Stimulated activated CD8-positive, alpha-beta memory T cell treated with anti-CD3 and anti-CD28 coated beads, Interleukin-4, amount 100 ng/mL, for 1 hour (primary cell): ENCODE measurements at places on chromosomes 2 and 18.

GRCh38 chr2:176085120-176085788 is 1.5 kb upstream of the EVX2 start:
- DNase-seq, result no peak

- no peak for DNase-seq
Measured at GRCh38 chr18:8708670-8709069, 3.3 kb downstream of the MTCL1 start.

DNA sequence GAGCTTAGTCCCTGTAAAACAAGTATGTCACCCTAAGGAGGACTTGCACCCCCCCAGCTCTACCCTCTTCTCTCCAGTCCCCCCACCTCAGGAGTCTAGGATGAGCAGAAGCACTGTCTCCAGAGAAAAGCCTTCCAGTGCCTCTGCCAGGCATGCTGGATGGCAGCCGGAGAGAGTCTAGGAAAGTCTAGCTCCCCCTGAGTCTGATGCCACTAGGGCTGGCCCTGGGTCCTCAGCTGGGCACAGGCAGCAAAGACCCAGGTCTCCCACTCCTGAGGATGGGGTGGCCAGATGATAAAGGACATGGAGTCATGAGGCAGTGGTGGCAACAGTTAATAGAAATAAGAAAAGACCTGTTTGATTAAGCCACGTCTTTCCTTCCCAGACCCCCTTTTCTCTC is 225.6 kb downstream of the CYP26B1 start:
- DNase-seq, result no peak

GRCh38 chr18:8177330-8178016 is 431.8 kb upstream of the RAB12 start:
- DNase-seq, result no peak

DNA sequence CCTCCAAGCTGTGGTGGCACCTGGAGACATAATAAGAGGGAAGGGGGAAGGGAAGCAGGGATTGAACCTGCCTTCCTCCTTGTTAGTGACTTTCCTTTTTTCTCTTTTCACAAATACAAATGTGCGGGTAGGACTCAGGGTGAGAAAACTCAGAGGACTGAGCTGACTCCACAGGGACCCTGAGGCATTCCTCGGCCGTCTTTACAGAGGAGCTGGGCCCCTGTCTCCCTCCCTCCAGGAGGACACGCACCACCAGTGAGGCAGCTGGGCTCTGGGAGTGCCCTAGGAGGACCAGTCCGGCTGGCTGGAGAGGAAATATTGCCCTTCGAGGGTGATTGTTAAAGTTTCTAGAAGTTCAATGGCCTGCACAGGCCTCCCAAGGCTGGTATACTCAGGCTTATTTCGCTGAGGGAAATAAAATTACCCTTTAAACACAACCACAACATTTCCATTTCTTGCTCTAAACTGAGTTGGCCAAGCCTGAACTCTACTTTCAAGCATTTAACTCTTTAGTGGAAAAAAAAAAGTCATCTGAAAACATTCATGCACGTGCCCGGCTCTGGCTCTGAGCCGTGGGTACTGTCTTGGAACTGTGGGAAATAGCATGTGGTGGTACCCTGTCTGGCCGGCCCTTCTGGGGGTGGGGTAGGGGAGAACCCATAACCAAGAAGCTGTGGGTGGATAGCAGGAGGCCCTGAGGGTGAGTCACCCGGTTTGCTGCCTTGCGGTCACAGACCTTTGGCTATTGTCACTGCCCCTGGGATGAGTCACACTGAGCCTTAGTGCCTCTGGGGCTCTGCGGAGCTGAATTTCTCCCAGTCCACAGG is 116.0 kb downstream of the COPS8 start:
- no peak for DNase-seq

- DNase-seq, result no peak
Measured at GRCh38 chr2:149164296-149164695, 125.8 kb downstream of the LYPD6B start.

GRCh38 chr18:78561757-78562510 is 417.7 kb upstream of the SALL3 start:
- no peak for DNase-seq

GRCh38 chr18:74622072-74622471 is 24.4 kb downstream of the ZNF407 start:
- DNase-seq, result no peak

DNA sequence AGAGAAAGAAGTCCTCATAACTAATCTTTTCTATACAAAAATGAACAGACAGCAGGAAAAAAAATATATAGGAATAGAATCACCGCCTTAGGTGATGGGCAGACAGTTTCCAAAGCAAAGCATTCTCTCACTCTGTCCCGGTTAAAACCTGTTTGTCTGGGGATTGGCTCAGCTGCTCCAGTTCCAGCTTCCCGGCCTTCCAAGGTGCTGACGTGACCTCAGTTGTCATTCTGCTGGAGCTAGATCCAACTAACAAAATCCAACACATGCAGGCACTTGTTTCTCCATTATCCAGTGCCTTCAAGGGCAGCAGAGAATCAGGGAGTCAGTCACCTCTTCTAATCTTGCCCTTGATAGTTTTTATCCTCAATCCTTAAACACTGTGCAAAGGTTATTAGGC is 52.8 kb downstream of the IKZF2 start:
- DNase-seq, result no peak

DNA sequence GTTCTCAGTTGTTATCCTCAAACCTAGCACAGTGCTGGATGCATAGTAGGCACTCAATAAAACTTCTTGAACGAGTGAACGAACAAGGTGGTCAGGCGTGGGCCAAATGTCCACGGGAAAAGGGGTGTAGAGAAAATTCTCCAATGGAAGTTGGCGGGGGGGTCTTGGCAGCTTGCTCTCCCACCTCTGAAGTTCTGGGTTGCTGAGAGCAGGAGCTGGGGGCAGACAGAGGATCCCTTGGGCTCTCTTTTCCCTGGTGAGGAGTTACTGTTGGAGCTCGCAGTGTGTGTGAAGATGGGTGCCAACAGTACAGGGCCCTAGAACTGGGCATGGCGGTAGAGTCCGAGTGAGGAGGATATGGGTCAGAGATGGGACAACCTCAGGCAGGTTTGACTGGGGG is 2.3 kb upstream of the CRYBA2 start:
- no peak for DNase-seq

GRCh38 chr2:105220604-105221003 is 20.9 kb upstream of the GPR45 start:
- no peak for DNase-seq

- DNase-seq, result no peak
Measured at GRCh38 chr2:12126318-12126717, 379.9 kb downstream of the LPIN1 start.

- no peak for DNase-seq
Measured at GRCh38 chr2:224565452-224566035, 19.6 kb downstream of the CUL3 start.

DNA sequence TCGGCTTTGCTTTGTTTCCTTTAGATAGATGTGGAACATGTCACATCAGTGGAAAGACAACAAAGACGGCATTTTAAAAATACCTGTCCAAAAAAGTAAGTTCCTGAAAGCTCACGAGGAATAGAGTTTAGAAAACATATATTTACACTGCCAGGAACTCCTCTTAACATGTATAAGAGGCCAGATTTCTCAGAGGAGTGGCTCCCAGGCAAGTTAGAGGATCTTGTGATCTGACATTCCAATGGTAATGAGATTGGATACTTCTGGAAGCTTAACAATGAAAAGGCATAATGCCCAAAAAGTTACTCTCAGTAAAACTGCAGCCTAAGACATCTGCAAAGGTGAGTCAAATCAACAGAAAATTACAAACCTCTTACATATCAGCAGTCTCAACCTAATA is 77.1 kb downstream of the CYRIA start:
- no peak for DNase-seq

GRCh38 chr18:3747176-3747973 is 297.4 kb downstream of the TGIF1 start:
- DNase-seq, result no peak

GRCh38 chr2:220628252-220628651 is 943.9 kb downstream of the EPHA4 start:
- no peak for DNase-seq

DNA sequence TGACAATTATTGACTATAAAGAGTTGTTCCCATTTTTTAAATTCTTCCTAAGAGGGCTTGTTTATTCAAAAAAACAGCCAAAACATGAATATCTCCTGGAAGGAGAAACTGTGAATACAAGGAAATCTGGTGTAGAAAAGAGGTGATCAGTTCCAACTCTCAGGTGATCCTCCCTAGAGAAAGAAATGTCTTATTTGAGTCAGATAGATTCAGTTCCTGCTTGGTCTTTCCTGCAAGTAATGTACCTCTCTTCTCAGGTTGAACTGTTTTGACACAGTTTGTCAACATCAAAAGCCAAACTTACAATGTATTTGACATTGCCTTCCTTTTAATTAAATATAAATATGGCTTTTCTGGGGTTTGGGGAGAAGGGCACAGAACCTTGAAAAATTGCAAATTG is 567.4 kb downstream of the ARHGAP15 start:
- no peak for DNase-seq

GRCh38 chr18:2847317-2848246 is 776 bp downstream of the EMILIN2 start:
- DNase-seq, result no peak

- no peak for DNase-seq
Measured at GRCh38 chr2:85584857-85585780, 888 bp downstream of the VAMP5 start.

GRCh38 chr2:230878599-230879188 is 14.0 kb downstream of the ITM2C start:
- no peak for DNase-seq

DNA sequence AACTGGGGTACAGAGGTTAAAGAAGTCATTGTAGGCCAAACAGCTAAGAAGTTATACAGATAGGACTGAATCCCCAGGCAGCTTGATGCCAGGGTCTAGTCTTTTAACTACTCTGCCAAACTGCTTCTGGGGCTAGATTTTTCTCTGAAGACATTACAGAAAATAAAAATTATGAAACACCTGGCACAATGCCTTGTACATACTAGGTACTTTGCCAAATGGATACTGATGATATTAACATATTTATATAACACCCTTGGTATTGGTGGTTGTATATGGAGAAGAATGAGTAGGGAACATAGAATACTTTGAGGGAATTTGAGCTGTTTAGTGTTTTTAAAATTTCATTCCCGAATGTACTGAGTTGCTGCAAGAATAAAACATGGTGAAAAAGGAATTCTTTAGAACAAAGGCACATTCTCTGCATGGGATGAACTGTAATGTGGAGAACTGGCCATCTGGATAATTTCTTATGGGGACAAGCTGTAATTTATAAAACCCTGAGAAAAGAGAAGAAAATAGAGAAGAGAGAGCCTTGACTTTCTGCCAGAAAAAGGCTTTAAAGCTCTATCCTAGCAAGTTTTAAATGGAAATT is 210.9 kb upstream of the TMEM200C start:
- no peak for DNase-seq

DNA sequence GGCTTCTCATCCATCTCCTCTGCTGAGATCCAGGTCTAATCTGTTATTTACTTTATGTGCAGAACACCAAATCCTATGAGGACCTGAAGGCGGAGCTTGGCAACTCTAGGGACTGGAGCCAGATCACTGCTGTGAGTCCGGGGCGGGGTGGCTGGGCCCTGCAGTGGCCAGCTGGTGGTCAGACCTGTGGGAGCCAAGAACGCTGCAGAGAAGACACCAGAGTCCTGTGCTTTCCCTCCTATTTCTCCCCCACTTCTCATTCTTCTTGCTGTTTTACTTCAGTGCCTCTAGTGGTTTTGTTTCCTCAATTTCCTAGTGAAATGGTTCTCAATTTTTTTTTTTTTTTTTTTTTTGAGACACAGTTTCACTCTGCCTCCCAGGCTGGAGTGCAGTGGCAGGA is 19.7 kb downstream of the VIL1 start:
- DNase-seq, result no peak

DNA sequence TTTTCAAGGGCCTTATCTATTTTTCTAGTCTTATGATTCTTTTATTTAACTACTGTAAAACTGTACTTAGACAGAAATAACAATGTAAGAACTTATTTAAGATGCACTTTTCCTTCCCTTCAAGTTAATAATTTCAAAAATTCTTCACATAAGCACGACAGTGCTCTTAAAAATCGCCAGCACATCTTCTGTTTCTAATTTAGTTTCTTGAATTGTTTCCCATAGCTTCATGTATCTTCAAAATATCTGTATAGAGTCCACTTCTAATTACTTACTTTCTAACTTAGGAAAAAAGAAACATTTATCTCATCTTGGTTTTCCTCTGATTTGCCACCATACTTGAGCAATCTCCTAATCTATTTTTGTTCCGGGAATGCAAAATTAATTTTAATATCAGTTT is 196.1 kb downstream of the BABAM2 start:
- DNase-seq, result no peak

GRCh38 chr2:73700131-73700611 is 37.0 kb downstream of the TPRKB start:
- DNase-seq, result no peak

GRCh38 chr2:58032016-58032763 is 14.4 kb upstream of the VRK2 start:
- no peak for DNase-seq

- no peak for DNase-seq
Measured at GRCh38 chr2:113309655-113310387, 31.1 kb upstream of the PAX8 start.

DNA sequence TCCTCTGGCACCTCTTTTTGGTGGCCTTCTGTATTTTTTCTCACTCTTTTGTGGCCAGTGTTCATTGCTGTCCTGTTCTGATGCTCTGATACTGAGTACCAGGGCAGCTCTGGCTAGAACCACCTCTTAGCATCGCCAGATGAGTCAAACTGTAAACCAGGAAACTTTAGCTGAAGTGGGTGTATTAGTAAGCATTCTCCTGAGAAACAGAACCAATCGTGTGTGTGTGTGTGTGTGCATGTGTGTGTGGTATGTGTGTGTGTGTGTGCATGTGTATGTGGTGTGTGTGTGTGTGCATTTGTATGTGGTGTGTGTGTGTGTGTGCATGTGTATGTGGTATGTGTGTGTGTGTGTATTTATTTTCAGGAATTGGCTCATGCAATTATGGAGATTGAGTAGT is 166.3 kb upstream of the SKOR2 start:
- DNase-seq, result no peak

DNA sequence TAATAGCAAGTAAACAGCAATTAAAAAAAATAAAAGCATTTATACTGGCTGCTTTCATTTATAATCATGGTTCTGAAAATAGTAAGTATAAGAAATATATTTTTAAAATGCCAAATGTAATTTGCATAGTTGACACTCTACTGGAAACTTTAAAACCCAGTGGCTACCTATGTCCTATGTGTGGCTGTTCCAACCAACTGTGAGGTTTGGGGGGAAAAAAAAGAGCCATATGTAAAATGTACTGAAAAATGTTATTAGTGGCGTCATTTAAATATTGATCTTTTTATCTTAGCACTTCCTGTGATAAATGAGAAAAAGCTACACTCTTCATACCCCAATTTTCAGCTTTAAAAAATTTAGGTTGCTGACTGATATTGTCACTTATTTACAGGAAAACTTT is 270.7 kb downstream of the TCF4 start:
- DNase-seq, result no peak

GRCh38 chr18:42038936-42039335 is 83.9 kb downstream of the PIK3C3 start:
- no peak for DNase-seq

DNA sequence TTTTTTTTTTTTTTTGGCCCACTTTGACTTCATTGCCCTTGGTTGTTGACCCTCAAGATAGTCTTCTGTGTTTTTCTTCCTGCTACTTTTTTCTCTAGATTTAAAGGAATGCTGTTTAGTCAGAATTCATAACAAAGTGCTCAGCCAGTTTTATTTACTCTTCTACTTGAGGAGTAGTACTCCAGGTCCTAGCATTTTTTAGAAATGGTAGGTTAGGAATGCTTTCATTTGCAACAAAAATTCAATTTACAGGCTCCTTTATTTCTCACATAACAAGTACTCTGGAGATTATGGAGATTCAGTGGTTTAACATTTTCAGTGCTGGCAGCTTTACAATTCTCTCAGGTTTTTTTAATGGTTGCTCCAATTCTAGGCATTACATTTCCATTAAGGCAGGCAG is 58.2 kb downstream of the KIAA1328 start:
- no peak for DNase-seq
